CD4-positive, alpha-beta T cell treated with Interleukin-15 for 1 hour (primary cell): ENCODE measurements at places on chromosomes 7 and 10.
A peak's percentile ranks its signal among the peaks of the same experiment; 100 is the strongest.

GRCh38 chr10:98825741-98826140 is 379.0 kb upstream of the HPS1 start:
- DNase-seq: no peak

GRCh38 chr7:129561677-129562359 is 49.7 kb upstream of the NRF1 start:
- DNase-seq: no peak

- DNase-seq: no peak
Observed at GRCh38 chr10:133158437-133158755, 1.6 kb upstream of the KNDC1 start.

GRCh38 chr7:9796241-9796640 is 1177.4 kb upstream of the PHF14 start:
- no peak for DNase-seq

DNA sequence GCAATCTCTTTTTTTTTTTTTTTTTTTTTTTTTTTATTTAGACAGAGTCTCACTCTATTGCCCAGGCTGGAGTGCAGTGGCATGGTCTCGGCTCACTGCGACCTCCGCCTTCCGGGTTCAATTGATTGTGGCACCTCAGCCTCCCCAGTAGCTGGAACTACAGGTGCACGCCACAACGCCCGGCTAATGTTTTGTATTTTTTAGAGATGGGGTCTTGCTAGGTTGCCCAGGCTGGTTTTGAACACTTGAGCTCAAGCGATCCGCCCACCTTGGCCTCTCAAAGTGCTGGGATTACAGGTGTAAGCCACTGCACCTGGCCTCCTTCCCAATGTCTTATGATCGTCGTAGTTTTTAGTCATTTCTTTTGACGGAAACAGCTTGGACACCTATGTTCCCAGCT is 6.6 kb upstream of the ZNF853 start:
- DNase-seq: no peak

DNA sequence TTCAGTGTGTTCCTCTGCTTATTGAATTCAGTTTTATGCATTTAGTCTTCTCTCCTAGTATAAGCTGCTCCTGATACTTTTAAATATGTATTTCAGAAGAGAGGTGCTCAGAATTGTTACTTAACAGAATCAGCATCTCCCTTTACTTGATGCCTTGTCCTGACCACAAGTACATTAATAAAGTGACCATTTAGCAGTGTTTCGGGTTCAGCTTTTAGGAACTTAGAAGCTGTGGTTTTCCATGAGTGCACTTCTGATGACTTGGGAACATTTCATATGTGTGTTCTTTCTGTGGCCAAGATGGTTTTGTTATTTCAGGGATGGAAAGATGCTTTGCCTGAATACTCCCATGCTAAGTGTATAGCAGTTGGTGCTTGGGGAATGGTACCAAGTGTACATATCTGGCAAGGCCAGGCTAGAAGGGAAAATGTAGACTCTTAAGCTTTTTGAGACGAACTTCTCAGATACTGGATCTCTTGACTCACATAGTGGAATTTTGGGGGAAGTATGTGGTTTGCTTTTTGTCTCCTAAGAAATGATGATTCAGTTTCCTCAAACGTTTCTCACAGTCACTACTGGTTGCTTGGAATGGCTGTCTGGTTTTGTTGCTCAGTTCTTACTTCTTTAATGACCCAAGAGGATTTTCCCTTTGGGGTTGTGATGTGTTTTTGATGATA is 17.2 kb downstream of the SGPL1 start:
- no peak for DNase-seq

- no peak for DNase-seq
Observed at GRCh38 chr7:157013101-157013500, 2.6 kb upstream of the MNX1 start.

- no peak for DNase-seq
Observed at GRCh38 chr10:129369566-129369965, 97.5 kb upstream of the MGMT start.

DNA sequence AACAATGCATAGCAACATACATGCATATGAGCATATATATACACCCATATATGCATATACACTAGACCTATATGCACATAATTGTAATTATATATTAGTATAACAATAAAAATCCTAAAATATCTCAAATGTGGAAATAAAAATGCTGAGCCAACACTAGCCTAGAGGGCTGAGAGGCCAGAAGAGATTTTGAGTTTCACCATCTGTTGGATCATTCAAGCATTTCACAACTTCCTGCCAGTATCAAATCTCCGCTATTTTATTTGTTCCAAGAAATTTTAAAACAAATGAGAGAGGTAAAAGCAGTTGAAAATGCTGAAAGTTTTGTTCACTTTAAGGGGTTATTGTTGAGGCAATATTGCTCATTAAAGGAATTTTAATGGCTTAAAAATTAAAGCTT is 187.0 kb downstream of the PCDH15 start:
- DNase-seq: no peak

- no peak for DNase-seq
Observed at GRCh38 chr10:21888959-21889358, 114.6 kb downstream of the DNAJC1 start.

- DNase-seq: no peak
Observed at GRCh38 chr7:101804967-101805366, 12.5 kb upstream of the CUX1 start.

DNA sequence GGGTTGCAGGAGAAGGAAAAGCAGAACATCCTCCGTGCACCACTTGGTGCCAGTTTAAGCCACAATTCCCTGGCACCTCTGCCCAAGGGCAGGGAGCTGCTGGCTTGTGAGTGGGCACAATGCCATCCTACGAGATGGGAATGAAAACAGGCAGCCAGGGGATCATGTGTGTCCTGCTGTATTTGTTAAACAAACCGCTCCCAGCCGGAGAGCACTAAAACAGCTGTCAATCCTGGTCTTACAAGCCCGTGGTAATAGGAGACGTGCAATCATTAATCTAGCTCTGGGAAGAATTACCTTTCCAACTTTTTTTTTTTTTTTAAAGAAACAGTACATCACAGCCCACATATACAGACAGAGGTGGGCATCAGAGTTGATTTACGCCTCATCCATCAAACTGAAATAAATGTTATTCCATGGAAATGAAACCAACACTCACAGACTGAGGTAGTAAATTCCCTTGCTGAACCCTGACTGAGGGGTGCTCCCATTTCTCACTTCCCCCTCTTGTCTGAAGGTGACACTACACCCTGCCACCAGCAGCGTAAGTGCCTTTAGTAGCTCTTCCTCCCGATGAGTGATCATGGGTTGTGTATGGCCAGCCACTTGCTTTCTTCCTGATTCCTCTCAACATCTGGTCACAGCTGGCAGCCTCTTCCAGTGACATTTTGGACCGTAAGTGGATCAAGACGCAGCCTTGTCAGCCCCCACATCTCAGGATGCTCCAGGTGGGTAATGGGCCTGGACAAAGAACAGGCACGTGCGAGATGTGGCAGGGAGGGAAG is 143.8 kb downstream of the TEX36 start:
- DNase-seq: no peak

GRCh38 chr7:75937958-75938786 is 23.2 kb downstream of the POR start:
- peak; percentile 43 for DNase-seq

- DNase-seq: no peak
Observed at GRCh38 chr7:73984481-73985205, 43.3 kb upstream of the ELN start.

- DNase-seq: peak; percentile 13
Observed at GRCh38 chr10:71038091-71038633, 149.8 kb upstream of the PCBD1 start.

DNA sequence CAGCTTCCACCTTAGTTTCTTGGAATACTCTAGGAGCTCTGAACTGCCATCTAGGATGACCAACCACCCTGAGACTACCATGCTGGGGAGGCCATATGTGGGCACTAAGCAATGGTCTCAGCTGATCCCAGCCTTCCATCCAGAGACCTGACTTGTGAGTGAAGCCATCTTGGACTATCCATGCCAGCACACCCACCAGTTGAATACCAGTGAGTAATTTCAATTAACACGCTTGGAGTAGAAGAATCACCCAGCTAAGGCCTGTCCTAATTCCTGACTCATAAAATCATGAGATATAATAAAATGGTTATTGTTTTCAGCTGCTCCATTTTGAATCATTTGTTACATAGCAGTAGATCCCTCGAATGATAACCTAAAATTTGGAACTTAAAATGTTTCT is 5.2 kb upstream of the KIF5B start:
- no peak for DNase-seq

- DNase-seq: peak; percentile 91
Observed at GRCh38 chr7:44638611-44639557, 32.5 kb downstream of the OGDH start.

GRCh38 chr7:12328888-12329770 is 74.5 kb downstream of the VWDE start:
- no peak for DNase-seq
